ENCODE measurements at places on chromosomes 1 and 21. TPM values are rescaled to one million over a fixed set of nuclear protein-coding genes. Genes with fewer than 3 reads are reported as not detected.

- no peak for DNase-seq
Measured at GRCh38 chr1:25080294-25081209, 150.5 kb upstream of the RUNX3 start.

GRCh38 chr1:91916046-91916445, 30.1 kb upstream of the TGFBR3 start:
- no peak for DNase-seq

- no peak for DNase-seq
Measured at GRCh38 chr1:26820784-26821269, 5.7 kb upstream of the ZDHHC18 start.

- DNase-seq = no peak
Measured at GRCh38 chr1:32619701-32620485, 30.5 kb downstream of the ZBTB8OS start.

- no peak for DNase-seq
Measured at GRCh38 chr1:103146166-103146565, 37.8 kb upstream of the COL11A1 start.

GRCh38 chr21:28922368-28922767, 70.3 kb downstream of the LTN1 start:
- DNase-seq = no peak

- no peak for DNase-seq
Measured at GRCh38 chr1:116855773-116856201, 53.9 kb upstream of the PTGFRN start.

- DNase-seq = no peak
Measured at GRCh38 chr1:246271516-246271915, 235.6 kb downstream of the SMYD3 start.

GRCh38 chr1:107777664-107778047, 187.3 kb downstream of the VAV3 start:
- no peak for DNase-seq

- DNase-seq = no peak
Measured at GRCh38 chr1:14371771-14372497, 226.6 kb upstream of the KAZN start.

DNA sequence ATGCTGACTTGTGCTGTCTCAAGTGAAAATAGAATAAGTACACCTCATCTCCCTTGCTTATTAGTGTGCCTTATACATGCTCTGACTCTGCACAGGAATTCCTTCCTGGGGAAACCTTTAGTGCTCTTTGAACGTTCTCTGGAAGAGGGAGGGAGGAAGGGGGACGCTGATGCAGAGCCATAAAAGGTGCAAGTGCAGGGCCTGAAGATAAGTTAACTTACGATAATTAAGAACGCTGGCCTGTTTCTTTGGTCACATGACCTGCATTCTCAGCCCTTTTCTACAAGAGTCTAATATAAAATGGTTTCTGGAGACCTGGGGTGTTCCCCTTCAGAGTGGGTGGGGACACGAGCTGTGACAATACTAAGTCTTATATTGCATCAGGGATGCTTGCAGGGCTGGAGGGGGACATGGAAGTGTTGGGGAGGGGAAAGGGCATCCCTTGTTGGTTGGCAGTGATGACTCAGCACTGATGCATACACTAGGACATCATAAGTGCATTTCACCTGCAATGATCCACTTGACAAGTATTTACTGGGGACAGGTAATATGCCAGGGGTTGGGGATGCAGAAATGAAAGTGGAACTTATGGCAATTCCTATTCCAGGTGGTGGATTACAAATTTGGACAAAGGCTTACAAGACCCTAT, 26.3 kb upstream of the KIAA0040 start:
- no peak for DNase-seq

DNA sequence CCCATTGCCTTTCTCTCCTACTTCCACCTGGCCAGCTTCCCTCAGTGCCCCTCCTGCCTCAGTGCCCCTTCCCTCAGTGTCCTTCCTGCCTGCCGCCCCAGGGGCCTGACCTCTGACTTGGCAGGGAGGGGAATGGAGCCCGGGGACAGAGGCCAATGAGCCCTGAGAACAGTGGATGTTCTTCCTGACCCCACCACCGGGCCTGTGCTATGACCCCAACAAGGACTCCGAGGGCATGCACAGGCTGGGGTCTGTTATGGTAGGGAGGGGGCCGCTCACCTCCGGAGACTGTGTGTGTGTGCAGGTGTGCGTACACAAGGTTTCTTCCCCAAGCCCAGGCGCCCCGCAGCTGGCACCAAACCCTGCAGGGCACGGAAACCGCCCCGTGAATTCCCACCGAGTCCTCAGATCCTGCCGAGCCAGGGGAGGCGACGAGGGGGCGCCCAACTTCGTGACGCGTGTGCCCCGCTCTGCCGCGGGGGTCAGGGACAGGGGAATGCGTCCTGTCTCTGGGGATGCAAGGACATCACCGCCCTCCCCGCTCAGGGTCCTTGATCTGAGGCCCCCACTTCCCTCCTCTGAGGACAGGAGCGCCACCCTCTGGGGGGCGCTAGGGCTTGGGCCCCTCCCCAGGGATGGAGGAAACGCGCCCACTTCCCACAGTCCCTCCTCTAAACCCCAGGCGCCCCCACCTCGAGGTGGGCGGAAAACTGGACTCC, 766 bp downstream of the RAP1GAP start:
- DNase-seq = no peak

The KPRP gene
- total RNA-seq = not detected

The TINAGL1 gene
- total RNA-seq = 506 TPM

The GLIS1 gene
- 0.81 TPM for total RNA-seq

The LAPTM5 gene
- total RNA-seq = 116 TPM

The CSF1 gene
- total RNA-seq = 69.1 TPM

The GATAD2B gene
- total RNA-seq = 67.8 TPM

The S100A14 gene
- total RNA-seq = not detected

The FMO2 gene
- 213 TPM for total RNA-seq

The CR2 gene
- total RNA-seq = not detected

The WASF2 gene
- 155 TPM for total RNA-seq

Measured in aorta (tissue), 5 donors.